HFFc6 (cell line): ENCODE measurements at places on chromosomes 11 and 22.
A peak's percentile ranks its signal among the peaks of the same experiment; 100 is the strongest.

- H3K27me3 ChIP-seq: peaks cover 10% of the 10 kb centered on the region
- H3K4me1 ChIP-seq: peaks cover 6% of the 10 kb centered on the region; the same call in 1 of the 2 replicates
- DNase-seq: no peak
- H3K27ac ChIP-seq: no peak overlapping the region
Measured at GRCh38 chr22:26851125-26851524, 193.7 kb downstream of the MIAT start.

DNA sequence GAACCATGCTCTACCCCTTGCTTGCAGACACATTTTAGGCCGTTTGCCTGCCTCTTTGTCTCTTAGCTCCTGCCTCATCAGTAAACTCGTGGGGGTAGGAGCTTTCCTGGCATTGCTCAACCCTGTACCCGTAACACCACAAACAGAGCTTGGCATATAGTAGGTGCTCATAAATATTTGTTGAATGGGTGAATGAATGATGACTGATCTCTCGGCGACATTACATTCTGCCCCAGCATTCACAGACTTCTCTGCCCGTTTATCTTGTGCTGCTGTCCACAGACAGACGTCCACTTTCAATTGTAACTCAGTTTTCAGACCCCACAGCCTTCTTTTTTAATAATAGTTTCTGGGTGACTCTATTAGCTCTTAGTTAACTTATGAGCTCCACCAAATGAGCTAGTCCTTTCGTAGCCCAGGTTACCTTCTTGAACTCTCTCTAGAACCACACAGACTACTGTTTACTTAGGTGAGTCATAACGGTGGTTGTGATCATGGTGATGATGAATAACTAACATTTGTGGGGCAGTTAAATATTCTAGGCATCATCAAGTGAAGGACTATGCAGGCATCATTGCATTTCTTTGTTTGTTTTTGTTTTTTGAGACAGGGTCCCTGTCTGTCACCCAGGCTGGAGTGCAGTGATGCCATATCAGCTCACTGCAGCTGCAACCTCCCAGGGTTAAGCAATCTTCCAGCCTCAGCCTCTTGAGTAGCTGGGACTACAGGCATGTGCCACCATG, 188.4 kb downstream of the ADAMTS15 start:
- peaks cover 64% of the 10 kb centered on the region for H3K4me1 ChIP-seq
- peak; percentile 85 for DNase-seq
- H3K27me3 ChIP-seq: peaks cover 7% of the 10 kb centered on the region; the same call in 1 of the 2 replicates

- H3K27me3 ChIP-seq: peaks cover 13% of the 10 kb centered on the region
- H3K36me3 ChIP-seq: no peaks in the 10 kb centered on the region
- no peak overlapping the region for H3K27ac ChIP-seq
- DNase-seq: no peak
Measured at GRCh38 chr11:18676803-18677202, 21.8 kb upstream of the TMEM86A start.

GRCh38 chr11:107721207-107721606, 9.4 kb upstream of the SLN start:
- H3K27ac ChIP-seq: no peak overlapping the region
- no peak for DNase-seq
- H3K4me3 ChIP-seq: no peak overlapping the region

DNA sequence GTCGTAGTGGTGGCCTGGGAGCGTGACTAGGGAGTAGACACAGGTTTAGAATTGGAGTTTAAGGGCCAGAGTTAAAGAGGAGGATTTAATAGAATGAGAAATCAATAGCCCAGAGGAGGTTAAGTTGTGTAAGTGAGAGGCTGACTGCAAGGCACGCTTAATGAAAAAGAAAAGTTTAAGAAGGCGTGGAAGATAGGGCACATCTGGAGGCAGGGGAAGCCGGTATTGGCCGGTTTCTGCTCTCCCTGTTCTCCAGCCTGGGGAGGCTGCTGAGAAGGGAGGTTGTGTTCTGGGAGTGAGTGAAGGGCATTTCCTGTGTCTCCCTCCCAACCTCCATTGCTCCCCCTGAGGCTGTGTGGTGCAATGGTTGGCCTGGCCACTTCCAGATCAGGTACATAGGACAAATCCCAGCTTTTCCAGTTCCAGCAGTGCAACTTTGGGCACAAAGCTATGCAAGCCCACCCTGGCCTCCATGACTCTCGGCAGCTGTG, 6.3 kb downstream of the GRIK4 start:
- peaks cover 8% of the 10 kb centered on the region; the same call in 1 of the 2 replicates for H3K4me1 ChIP-seq
- no peaks in the 10 kb centered on the region for H3K36me3 ChIP-seq
- no peak for DNase-seq

DNA sequence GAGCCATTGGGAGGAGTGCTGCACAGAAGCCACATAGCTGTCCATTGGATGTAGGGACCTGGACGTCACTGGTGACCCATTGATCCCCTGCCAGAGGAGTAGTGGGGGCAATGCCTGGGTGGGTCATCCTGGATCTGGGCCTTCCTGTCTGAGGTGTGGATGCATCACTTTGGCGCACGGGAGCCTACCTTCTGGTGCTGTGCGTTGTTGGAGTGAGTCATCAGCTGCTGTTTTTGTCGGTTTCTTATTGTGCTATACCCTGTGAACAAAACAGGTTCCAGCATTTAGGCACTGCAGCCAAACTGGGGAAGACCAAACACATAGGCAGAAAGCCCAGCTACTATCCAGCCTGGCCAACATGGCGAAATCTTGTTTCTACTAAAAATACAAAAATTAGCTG, 3.2 kb downstream of the TAF6L start:
- no peak overlapping the region for H3K27ac ChIP-seq
- DNase-seq: no peak
- H3K4me1 ChIP-seq: peaks cover 22% of the 10 kb centered on the region

DNA sequence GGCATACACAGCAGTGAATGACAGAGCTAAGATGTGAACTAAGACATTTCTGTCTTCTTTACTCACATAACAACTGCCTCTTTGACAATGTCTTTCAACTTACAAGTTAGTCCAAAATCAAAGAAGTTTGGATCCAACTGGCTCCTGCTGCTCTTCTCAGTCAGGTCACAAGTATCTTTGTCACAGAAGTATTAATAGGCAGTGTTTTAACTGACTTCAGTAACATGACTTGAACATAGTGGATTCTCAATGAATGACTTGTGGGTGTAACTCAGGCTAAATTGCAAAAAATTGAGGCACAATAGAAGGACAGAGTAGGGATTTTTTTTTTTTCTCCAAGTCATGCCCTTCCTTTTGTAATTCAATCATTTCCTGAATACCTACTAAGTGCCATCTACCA, 22.6 kb downstream of the DBX1 start:
- H3K4me1 ChIP-seq: peaks cover 20% of the 10 kb centered on the region
- no peak for DNase-seq
- no peak overlapping the region for H3K27ac ChIP-seq
- no peak overlapping the region for H3K4me3 ChIP-seq
- H3K36me3 ChIP-seq: no peaks in the 10 kb centered on the region

DNA sequence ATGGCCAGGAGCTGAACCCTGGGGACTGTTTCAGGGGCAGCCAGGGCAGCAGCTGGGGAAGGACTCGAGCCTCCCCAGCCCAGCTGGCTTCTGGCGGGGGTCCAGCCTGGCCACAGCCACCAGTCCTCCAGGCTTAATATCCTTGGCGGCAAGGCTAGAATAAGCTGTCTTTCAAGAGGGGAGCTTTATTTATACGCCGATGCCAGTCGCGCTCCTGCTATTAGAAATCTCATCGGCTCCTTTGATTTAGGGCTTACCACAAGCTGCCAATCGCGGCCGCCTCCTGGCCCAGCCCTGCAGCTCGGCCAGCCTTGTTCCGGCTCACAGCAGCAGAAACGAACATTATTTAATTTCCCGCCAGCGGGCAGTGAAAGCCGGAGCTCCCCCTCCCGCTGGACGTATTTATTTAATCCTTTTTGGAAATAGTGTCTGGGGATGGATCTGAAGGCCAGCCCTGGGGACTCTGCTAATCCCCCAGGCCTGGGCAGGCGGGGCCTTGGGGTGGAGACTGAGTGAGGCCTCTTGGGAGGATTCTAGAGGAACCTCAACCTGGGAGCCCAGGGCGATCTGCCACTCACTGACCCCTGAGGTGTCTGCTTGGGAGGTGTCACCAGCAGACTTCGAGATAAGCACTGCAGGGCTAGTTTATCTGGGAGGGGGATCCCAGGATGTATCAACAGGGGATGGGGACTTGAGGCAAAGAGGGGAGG, 363.1 kb downstream of the MN1 start:
- peaks cover 14% of the 10 kb centered on the region for H3K27me3 ChIP-seq
- H3K36me3 ChIP-seq: no peaks in the 10 kb centered on the region
- DNase-seq: no peak
- H3K4me3 ChIP-seq: no peak overlapping the region
- no peak overlapping the region for H3K27ac ChIP-seq
- peaks cover 15% of the 10 kb centered on the region for H3K4me1 ChIP-seq
